ENCODE measurements at places on chromosomes 7 and 10.

DNA sequence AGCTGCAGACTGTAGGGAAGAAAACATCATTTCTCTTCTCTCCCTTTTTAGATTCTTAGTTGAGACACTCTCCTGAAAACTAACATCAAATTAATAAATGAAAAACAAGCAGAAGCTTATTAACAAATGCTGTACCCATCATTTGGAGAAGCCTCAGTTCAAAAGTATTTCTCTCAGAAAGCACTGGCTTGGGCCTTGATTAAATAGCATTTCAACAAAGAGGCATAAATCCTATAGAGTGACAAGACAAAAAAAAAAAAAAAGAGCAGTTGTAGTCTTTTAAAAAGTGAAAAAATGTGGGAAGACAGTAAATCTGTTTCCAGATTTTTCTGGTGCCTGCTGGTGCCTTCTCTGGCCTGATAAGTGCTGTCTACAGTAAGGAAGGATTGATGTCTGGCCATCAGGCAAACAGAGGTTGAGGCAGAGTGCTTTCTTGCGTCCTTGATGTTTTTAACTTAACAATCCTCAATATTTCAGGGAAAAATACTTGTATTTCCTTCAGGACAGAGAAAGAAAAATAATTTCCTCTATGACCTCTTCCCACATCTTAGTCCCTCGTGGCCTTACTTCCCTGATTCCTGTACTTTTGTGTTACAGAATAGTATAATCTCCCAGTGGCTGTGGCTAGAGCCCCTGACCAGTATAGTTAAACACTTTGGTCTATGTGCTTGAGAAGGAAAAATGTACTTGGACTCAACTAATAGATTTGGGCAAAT, 300.5 kb downstream of the HGF start:
- no peak for DNase-seq

GRCh38 chr10:44042075-44042770, 342.7 kb downstream of the CXCL12 start:
- DNase-seq: no peak

GRCh38 chr10:69228151-69228550, 8.0 kb downstream of the HKDC1 start:
- no peak for DNase-seq

GRCh38 chr7:128119036-128119435, 87.8 kb upstream of the LRRC4 start:
- DNase-seq: no peak

GRCh38 chr10:47282005-47282656, 17.9 kb upstream of the GDF10 start:
- DNase-seq: no peak

DNA sequence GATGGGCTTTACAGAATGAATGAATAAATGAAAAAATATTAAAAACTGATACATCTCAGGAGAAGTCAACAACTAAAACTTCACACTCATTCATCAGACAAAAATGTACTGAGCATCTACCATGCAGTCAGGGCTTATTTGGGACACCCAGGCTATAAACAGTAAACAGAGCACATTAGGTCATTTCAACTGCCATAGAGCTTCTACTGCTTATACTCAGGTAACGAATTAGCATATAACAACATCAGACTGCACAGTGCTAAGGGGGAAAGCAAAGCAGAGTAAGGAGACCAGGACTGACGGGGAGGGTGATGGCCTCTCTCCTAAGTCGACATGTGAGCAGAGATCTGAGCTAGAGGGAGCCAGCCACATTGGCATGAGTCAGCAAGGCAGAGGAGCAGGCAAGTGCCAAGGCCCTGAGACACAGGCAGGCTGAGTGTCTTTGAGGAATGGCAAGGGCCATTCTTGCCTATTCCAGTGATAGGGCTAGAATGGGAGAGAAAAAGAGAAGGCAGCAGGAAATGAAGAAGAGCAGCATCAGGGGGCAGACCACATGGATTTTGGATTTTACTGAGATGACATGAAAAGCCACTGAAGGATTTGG, 528.9 kb downstream of the PARD3 start:
- DNase-seq: no peak

DNA sequence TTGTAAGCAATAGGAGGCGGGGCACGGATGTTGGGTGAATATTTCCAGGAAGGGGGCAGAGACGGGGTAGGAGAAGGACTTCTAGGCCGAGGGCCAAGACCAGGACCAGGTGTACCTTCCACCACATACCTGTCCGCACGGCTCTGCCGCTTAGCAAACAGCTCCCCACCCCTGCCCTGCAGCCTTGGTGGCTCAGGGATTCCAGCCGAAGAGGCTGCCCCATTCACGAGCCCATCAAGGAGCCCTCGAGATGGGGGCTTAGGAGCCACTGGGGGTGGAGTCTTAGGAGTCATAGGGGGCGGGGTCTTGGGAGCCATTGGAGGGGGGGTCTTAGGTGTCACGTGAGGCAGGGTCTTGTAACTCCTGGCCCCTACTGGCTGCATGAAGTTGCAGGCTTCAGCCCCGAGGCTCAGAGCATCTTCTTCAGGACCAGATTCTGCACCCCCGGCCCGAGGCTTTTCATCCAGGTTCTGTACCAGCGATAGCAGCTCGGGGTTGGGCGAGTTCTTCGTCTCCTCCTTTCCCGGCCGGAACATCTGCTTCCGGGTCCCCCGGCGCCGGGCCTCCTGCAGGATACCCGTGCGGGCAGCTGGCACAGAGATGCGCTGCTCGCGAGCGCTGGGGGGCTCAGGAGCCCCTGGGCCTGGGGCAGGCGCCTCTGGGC, 6.1 kb upstream of the MYOZ1 start:
- no peak for DNase-seq

DNA sequence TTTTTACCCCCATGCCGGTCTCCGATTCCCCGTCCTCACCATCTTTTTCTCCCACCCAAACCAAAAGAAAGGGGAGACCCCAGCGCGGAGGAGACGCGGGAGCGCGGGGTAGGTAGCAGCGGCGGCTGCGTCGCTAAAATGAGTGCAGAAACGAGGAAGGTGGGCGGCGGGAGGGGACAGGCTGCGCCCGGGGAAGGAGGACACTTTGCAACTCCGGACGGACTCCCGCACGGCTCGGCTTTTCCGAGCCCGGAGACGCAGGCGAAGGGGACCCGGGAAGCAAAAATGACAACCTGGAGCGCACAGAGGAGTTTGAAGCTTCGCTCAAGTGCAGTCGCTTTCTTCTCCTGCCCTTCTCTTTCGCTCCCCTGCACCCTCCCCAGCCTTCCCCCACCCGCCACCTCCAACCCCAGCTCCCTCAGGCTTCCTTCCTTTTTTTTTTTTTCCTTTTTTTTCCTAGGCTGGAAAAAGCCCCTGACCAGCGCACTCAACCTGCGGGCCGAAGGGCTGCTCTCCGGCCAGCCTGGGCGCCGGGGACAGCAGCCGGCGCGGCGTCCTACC, 453 bp downstream of the SFMBT2 start:
- no peak for DNase-seq

GRCh38 chr10:127734753-127735152, 2.2 kb upstream of the FOXI2 start:
- DNase-seq: no peak

DNA sequence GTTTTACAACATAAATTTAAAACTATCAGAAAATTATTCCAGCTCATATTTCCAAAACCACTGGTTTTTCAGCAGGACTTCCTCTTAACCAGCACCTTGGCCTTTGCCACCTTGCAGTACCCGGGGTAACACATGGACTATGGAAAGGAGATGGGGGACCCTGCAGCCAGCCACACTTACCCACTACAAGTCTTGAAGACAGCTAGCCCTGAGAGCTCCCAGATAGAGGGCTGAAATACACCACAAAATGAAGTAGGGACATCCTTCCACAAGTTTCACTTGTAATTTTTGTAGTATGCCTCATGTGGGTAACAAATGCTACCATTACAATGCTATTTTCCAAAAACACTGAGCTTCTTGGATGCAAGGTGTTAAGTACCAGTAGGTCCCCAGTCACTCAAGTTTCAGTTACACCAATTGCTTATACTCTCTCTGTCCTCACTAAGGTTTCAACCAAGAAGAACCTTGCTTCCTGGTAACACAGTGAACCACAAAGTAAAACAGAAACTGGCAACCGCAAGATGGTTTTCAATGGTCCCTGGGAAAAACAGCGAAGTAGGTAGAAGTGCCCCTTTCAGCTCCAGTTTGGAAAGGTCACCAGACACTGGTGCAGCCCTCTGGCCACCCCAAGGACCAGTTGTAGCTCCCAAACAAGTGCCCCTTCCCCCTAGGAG, 110.9 kb downstream of the SGMS1 start:
- no peak for DNase-seq

DNA sequence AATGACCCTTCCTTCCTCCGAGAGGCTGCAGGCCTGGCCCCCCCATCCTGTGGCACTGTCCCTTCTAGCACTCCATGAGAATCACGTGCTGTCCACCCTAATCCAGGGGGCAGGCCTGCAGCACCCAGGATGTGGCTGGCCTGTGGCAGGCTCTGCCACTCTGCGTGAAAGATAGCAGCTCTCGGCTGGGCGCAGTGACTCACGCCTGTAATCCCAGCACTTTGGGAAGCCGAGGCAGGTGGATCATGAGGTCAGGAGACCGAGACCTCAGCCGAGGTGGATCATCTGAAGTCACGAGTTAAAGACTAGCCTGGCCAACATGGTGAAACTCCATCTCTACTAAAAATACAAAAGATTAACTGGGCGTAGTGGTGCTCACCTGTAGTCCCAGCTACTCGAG, 18.9 kb upstream of the LFNG start:
- no peak for DNase-seq

DNA sequence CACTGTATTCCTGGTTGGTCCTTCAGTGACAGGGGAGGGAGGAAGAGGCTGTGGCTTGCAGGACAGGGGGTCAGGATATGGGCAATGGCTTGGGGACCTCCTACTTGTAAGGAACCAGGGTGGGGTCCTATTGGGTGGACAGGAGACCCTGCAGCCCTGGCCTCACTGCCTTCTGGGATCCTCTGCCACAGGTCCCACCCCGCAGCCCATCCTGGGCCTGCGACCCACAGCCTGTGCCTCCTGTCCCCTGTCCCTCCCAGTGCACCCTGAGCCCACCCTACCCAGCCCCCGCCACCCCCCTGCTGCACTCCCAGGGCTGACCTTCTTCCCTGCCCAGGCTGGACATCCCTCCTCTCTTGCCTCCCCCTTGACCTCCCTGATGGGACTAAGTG, 58.7 kb upstream of the MYL10 start:
- no peak for DNase-seq

DNA sequence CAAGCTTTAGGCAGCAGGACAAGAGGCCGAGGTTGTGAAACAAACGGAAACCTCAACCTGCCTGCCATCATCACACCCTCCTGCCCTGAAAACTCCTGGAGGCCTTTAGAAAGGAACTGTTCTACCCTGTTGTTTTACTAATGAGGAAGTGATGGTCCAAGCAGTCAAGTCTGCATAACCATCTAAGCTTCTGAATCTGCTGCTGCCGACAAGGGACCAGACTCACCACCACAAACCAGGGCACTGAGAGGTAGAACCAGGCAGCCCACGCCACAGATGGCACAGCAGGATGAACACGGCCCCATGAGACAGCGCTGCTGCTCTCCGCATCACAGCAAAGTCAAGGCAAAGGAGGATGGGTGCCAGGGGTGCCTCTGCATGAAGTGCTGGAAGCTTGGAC, 209.4 kb downstream of the CELF2 start:
- DNase-seq: no peak

GRCh38 chr7:44378744-44379143, 53.4 kb upstream of the CAMK2B start:
- DNase-seq: no peak

DNA sequence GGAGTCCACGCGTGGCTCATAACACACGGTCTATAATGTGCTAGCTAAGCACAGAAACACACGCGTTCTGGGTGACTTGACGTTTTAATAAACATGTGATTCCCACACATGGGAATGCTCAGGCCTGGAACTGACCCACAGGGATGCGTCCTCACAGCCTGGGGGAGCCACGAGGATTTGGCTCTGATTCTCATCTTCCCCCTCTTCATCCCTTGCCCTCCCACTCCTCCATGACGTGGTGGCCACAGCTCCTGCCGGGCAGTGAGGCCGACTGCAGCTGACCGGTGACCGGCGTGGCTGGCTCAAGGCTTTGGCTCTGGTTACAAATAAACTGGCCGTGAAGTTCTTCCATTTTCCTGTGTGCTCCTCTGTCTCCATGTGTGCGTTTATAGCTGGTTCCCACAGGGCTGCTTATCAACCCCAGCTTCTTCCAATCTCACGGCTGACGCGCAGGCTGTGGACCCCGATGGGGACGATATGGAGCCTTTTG, 40.9 kb upstream of the KLF6 start:
- no peak for DNase-seq

DNA sequence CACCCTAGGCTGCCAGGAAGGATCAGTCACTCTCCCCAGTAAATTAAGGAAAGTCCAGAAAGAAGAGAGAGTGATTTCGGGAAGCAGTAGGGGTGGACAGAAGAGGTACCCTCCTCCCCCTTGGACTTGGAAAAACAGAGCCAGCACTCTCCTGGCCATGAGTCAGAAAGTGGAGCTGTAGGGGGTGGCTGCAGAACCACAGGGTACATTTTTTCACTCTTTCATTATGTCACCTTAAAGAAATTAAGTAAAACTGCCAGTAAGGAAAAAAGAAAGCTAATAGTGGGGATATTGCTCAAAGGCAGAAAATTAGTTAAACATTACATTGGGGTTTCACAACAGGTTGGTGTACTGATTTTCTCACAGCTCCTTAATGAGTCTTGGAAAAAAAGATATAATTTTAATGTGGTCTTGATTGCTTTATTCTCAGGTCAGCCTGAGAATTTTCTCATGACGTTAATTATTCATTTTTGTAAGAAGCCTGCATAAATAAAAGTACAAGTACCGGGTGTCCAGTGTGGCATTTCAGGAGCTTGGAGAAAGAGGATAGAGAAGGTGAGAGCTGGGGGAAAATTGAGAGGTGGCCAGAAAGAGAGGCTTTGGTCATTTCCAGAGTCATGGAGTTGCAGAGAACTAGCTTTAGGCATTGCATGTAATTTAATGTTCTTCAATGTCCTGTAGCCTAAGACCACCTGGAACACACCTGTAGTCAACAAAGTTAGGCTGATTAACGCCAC, 23.2 kb upstream of the AOAH start:
- DNase-seq: no peak

DNA sequence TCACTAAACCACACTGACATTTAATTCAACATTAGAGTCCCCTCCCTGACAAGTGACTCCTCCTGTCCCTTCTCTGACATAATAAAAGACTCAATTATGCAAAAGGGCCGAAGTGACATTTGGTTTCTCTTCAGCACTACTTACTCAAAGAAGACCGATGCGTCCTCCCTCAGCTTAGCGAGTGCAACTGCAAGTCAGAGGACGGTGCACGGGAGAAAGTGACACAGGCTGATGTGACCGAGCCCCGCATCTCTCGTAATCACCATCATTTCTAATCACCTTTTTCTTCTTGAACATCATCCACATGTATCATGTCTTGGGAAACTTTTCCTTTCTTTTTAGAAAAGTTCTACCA, 155.7 kb downstream of the TCERG1L start:
- no peak for DNase-seq

DNA sequence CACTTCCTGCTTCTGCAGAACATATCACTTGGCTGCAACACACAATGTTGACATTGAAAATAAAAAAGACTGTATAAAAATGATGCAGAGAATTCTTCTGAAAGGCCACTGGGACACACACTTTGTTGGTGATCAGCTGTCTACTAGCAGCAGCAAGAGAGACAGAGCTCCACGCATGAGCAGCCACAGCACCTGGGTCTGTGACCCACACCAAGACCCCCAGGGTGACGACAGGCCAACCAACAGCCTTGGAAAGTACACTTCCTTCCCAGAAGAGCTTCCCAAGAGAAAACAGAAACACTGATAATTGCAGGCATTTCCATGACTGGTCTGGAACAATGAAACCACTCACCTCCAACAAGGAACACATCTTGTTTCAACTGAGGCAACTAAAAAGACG, 239.0 kb downstream of the DIP2C start:
- DNase-seq: no peak

All from stimulated activated CD8-positive, alpha-beta memory T cell treated with anti-CD3 and anti-CD28 coated beads, Interleukin-7, amount 100 ng/mL, for 1 hour (primary cell).